ENCODE measurements at places on chromosomes 12 and 14.

GRCh38 chr12:68180792-68181744, 21.5 kb upstream of the IFNG start:
- no peak for DNase-seq

- no peak for DNase-seq
Observed at GRCh38 chr14:22375321-22375930, 213.6 kb downstream of the DAD1 start.

DNA sequence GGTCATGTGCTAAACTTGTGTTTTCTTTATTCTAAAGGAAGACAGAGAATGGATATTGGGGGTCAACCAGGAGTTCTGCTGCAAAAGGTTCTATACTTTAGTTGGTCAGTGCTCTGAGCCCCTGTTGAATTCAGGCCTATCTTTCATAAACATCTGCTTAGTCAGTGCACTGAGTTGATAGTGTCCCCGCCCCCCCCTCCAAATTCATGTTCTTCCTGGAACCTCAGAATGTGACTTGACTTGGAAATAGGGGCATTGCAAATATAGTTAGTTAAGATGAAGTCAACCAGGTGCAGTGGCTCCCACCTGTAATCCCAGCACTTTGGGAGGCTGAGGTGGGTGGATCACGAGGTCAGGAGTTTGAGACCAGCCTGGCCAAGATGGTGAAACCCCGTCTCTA, 23.3 kb downstream of the CHST11 start:
- no peak for DNase-seq

GRCh38 chr12:126093908-126094307, 1028.7 kb downstream of the AACS start:
- no peak for DNase-seq
